NCI-H1092 treated with DMSO at 0.1 percent for 48 hours (cell line): ENCODE measurements at places on chromosomes 7 and 10.

GRCh38 chr10:63236113-63236935 is 103.2 kb downstream of the NRBF2 start:
- no peak for DNase-seq

GRCh38 chr7:131720703-131721102 is 164.3 kb upstream of the PODXL start:
- no peak for DNase-seq

GRCh38 chr10:86178401-86179152 is 188.0 kb downstream of the GRID1 start:
- no peak for DNase-seq

GRCh38 chr7:112970771-112971170 is 115.9 kb downstream of the GPR85 start:
- no peak for DNase-seq
